Calu3 (cell line): ENCODE measurements at places on chromosomes 11 and 22.

GRCh38 chr11:113497066-113497910 lies 22.1 kb upstream of the DRD2 start:
- DNase-seq: no peak

GRCh38 chr11:86987679-86988078 lies 32.5 kb upstream of the FZD4 start:
- DNase-seq: no peak

GRCh38 chr11:113247221-113247620 lies 67.2 kb upstream of the TTC12 start:
- DNase-seq: no peak

DNA sequence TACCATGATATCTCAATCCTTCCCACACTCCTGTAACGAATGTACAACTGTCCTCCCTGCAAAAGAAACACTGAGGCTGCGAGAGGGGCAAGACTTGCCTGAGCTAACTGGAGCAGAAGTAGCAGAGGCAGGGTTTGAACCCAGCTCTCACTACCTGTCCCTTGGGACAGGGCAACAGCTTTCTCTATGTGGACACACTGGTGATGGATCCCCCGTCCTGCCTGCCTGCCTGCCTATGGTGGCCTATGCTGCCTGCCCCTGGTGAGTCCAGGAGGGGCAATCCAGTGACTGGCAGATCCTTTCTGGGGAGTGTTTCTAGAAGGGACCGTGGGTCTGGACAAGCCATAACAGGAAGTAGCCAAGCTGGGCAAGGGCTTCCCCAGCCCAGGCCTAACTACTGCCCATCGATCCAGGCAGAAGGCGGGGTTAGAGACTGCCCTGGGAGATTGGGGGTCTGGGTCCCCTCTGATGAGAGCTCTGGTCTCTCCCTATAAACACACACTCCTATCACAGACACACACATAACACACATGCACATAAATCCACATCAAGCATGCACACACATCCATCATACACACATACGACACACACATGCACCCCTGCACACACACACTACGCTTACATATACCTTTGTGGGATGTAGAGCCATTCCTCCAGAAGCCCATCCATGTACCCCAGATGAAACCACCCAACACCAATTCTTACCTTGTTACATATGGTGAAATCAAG lies 1.1 kb upstream of the EMID1 start:
- DNase-seq: no peak
